ENCODE measurements at places on chromosomes 7 and 10.
A peak's percentile ranks its signal among the peaks of the same experiment; 100 is the strongest.

- DNase-seq: peak; percentile 14
These were observed 85.4 kb downstream of the ICA1 start for GRCh38 chr7:8176370-8177081.

DNA sequence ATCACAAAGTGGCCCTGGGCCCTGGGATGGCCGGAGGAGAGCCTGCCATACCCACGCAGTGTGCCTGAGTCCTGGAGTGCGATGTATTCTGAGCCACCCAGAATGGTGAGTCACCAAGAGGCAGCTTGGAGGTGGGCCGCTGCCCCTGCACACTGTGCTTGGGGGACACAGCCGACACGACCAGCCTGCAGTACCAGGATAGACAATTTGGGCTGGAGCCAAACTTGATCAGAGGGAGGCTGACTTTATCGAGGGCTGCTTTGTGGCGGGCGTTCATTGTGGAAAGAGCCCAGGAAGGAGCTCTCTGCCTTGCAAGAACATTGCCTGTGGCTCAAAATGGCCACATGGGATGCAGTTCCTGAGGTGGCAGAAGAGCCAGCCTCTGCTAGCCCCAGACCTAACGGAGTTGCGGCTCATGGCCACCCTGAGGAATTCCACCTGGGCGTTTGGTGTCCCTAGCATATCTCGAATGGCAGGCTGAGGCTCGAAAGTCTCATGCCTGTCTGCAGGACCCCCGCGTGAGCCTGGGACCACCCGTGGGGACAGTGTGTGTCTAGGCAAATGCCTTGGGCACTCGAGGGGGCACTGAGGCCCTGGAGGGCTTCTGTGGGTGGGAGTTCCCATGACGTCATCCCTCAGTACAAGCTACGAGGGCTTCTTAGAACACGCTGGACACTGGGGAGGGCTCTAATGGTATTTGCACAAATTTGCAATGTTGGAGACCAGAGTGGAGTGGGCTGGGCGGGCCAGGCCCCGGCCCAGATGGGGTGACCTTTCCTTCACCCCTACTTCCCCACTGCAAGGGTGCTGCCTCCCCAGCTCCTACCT, 79.7 kb downstream of the LHPP start:
- DNase-seq: no peak

DNA sequence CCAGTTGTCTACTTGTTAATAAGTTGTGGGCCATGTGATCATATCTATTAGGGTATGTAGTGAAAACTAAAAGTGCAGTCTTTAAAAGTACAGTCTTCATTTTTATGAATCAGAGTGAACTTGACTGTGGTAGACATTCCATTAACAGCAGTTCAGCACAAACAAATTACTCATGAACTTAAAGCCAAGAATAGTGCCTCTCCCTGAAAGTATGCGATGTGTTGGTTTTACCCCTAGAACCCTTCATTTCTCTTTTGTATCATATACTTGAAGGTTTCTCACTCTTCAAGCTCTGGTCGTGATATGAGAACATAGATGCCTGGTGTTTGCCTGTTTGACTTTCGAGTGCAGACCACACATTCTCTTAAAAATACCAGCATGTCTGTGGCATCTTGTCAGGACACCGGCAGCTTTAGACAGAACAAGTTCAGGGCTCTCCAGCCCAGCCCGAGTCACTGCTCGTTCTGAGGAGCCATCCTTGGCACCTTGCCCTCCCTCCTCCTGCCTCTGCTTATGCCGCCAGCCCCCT, 159.3 kb downstream of the LCOR start:
- DNase-seq: no peak

GRCh38 chr10:15780353-15781135, 60.8 kb upstream of the ITGA8 start:
- no peak for DNase-seq

GRCh38 chr7:99639267-99639666, 22.5 kb downstream of the ZSCAN25 start:
- no peak for DNase-seq

DNA sequence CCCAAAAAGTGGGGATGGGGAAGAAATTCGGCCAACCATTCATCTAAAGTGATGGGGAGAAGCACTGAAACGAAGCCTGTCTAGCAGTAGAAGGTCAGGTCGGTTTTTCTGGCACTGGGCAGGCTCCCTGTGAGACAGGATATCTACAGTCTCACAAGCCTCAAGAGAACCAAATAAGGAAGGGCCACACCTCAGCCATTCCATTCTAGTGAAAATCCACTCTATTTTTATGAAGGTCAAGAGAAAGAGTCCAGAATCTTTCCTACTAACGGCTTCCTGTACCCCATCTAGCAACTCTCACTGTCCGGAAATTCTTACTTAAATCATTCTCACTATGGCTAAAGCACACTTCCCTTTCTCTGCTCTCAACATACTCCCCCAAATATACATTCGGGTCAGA, 267.1 kb downstream of the PRPF18 start:
- no peak for DNase-seq

- DNase-seq: no peak
These were observed 104.0 kb downstream of the CYTH3 start for GRCh38 chr7:6168477-6168868.

DNA sequence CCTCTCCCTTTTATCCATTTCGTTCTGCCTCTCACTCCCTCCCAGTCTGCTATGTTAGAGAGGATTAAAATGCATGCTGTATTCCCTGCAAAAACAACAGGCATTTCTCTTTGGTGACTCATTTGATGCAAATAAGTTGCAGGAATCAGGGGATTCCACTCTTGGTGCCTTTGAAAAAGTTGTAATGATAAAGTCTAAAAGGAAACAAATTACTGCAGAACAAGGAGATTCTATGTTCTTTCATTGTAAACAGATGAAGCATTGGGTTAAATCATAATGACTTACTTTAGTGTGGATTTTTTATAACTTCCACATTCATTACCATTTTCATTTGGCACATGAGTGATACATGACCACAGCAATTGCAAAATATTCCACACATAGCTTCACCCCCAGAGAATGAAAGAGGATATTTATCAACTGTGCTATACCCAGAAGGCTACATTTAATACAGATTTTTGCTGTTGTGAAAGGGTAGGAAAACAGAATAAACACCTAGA, 33.4 kb upstream of the ABLIM1 start:
- no peak for DNase-seq

GRCh38 chr10:7275761-7276440, 134.9 kb downstream of the SFMBT2 start:
- no peak for DNase-seq

DNA sequence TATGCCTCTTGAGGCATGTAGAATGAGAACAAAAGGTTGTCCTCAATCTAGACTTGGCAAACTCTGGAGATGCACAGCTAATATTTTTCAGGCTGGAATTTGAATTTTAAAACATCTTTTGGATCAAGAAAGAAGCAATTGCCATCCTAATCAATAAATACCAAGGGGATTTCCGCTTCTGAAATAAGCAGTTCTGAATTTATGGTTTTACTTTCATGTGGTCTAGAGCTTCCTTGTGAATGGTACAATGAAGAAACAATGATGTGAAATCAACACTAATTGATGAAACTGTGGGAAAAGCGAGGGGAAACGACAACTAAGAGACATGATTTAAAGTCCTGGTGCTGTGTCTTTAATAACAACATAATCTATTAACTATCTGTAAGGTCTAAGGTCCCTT, 1202.7 kb downstream of the SORCS3 start:
- no peak for DNase-seq

- no peak for DNase-seq
These were observed 296.3 kb upstream of the SEMA3D start for GRCh38 chr7:85483177-85483576.

DNA sequence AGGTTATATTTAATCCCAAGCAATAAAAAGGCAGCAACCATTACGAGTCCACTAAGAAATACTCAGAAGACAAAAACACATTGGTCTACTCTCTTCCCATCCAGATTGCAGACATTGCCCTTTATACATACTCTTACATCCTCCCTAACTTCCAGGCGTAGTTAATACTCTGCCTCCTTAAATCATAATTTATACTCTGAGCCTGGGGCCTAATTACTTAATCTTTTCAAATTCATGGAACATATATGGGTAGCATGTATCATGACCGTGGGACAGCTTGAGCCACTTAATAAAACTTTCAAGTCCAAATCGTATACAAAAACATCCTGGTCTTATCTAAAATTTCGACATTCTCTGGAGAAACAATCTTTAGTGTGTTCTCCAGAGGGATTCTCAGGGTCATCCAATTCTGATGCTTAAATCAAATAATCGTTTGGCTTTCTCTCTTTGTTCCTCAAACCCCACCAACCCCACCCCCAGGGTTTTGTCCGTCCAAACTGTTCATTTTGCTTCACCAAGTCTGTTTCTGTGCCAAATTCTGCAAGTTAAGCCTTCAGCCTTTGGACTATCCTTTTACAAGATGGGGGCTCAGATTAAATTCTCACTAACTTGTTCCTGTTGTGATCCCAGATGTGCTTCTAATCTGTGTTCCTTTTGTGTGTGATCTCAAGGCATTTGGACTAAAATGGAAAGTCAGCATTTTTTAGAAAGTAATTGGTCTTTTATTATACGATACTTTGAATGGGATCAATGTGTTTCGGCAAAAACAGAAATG, 86.4 kb downstream of the ADAM12 start:
- DNase-seq: no peak

GRCh38 chr7:111763221-111763801, 201.0 kb upstream of the IMMP2L start:
- no peak for DNase-seq

GRCh38 chr7:23454881-23455526, 15.3 kb downstream of the IGF2BP3 start:
- DNase-seq: no peak

- DNase-seq: no peak
These were observed 713 bp upstream of the GRIFIN start for GRCh38 chr7:2476776-2477446.

- no peak for DNase-seq
These were observed 34.0 kb downstream of the GNA12 start for GRCh38 chr7:2809903-2810625.

- DNase-seq: no peak
These were observed 87.8 kb downstream of the LCOR start for GRCh38 chr10:96919785-96920430.

GRCh38 chr7:14507617-14508016, 394.9 kb downstream of the DGKB start:
- no peak for DNase-seq

DNA sequence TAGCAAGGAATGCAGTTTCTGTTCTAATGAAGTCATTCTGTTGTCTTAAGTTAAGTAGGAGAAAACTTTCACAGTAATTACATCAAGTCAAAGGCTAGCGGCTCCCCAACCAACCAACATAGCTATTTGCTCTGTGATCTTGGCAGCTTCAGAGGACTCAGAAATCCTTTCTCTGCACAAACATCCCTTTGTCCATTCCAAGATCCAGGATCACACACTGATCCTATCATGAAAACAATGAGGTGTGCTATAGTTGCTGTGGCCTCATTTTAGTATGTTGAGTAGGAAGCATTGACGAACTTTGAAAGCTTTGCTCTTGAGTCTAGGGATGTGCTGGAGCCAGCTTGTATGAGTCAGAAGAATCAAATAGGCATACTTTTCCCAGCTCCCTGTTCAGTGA, 218.2 kb upstream of the PRSS58 start:
- no peak for DNase-seq

GRCh38 chr7:88919478-88920131, 124.1 kb upstream of the TEX47 start:
- DNase-seq: no peak

DNA sequence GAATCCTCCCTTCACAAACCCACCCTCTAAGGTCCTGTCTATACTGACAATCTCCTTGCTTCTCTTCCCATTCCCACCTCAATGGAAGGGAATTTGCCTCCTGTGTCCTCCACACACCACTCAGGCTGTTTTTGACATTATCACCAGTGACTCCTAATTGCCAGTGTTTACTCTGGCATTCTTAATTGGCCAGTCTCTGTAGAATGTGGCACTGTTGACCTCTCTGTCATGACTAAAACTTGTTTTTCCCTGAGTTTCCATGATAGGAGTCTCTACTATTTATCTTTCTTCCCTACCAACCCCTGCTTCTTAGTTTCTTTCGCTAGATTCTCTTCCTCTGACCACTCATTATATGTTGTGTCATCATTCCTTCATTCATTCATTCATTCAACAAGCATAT, 12.1 kb downstream of the SLC16A12 start:
- DNase-seq: no peak

DNA sequence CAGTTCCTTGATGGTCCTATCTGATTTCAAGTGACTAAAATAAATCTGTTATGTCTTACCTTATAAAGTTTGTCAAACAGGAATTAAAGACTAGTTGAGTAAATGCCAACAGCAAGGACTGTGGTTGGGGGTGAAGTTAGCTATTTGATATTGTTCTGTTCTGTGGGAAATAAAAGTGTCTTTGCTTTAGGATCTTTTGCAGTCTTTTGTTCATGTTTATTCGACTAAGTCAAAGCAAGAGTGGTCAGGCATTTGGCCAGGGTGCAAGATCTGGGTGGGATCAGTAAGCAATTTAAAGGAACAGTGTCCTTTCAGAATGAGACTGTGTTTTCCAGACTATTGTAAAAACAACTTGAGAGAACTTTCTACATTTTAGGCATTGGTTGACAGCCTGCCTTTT, at the start of gene COL28A1:
Gene COL28A1 (minus strand): TSS at position 183 of the 400 bp plus-strand sequence. CDS start 2,998 bp downstream, outside the sequence.
- DNase-seq: no peak

- DNase-seq: no peak
These were observed 44.1 kb downstream of the SP4 start for GRCh38 chr7:21472029-21472428.

DNA sequence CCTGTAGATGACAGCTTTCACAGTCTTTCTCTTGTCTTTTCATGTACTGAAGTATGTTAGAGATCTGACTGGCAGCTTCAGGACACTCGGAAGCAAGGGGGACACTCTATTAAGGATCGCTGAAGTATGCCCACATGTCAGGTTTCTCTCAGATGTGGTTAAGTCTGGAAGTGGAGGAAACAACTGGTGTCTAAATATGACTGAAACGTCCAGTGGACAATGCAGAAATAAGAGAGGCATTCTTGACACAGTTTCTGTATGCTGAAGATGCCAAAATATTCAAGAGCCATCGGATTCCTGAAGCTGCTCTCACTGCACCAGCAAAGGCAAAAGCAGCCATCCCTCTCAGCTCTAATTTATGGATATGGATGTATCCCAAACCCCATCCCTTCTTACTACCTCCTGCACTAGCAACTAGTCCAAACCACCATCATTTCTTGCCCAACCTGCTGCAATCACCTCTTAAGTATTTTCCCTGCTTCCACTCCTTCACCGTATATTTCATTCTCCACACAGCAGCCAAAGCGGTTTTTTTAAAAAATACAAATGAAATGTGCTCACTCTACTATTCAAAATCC, 113.4 kb downstream of the REEP3 start:
- no peak for DNase-seq

- DNase-seq: no peak
These were observed 4.9 kb downstream of the OPN4 start for GRCh38 chr10:86659161-86659691.

- DNase-seq: no peak
These were observed 1.7 kb downstream of the ATAD1 start for GRCh38 chr10:87816163-87816897.

DNA sequence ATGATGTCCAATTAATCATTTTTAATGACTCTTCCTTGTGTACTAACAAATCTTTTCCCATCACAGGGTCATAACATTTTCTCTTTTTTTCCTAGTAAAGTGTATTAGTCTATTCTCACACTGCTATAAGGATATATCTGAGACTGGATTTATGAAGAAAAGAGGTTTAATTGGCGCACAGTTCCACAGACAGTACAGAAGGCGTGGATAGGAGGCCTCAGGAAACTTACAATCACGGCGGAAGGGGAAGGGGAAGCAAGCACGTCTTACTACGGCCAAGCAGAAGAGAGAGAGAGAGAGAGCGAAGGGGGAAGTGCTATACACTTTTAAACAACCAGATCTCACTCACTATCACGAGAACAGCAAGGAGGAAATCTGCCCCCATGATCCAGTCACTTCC, 359.4 kb upstream of the NFE2L3 start:
- no peak for DNase-seq

All from stimulated activated CD4-positive, alpha-beta T cell treated with anti-CD3 and anti-CD28 coated beads, TNF-alpha, amount 100 ng/mL, for 1 hour (primary cell).